Natural killer cell treated with Interleukin-12 subunit alpha and Interleukin-12 subunit beta and Interleukin-15 and Interleukin-18, amount 100 ng/mL, for 72 hours (primary cell): ENCODE measurements at places on chromosomes 12 and 14.

GRCh38 chr12:72863671-72864070 is 591.5 kb downstream of the TRHDE start:
- no peak for DNase-seq

DNA sequence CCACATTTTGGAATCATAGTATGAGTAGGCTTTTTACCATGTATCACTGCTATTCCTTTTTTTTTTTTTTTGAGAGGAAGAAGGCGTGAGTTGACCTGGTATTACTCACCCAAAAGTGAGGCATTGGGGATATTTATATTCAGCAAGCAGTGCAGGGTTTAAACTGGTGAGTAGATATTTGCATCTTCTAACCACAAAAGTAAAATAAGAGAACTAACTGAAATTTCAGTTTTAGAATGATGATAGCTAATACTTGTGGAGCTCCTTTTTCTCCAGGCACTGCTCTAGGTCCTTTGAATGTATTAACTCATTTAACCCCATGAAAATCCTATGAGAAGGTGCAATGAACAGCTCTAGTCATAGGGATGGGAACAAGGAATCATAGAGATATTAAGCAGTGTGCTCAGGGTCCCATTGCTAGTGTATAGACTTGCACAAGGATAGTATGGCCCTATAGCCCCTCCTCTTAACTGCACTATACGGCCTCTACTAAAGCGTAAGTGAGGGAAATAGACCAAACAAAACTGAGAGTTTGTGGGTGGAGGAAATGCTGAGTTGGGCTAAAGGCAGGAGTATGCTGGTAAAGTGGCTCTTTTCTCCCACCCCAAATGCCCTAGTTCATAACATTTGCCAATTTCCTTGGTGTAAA is 104.3 kb upstream of the MAX start:
- DNase-seq: no peak

DNA sequence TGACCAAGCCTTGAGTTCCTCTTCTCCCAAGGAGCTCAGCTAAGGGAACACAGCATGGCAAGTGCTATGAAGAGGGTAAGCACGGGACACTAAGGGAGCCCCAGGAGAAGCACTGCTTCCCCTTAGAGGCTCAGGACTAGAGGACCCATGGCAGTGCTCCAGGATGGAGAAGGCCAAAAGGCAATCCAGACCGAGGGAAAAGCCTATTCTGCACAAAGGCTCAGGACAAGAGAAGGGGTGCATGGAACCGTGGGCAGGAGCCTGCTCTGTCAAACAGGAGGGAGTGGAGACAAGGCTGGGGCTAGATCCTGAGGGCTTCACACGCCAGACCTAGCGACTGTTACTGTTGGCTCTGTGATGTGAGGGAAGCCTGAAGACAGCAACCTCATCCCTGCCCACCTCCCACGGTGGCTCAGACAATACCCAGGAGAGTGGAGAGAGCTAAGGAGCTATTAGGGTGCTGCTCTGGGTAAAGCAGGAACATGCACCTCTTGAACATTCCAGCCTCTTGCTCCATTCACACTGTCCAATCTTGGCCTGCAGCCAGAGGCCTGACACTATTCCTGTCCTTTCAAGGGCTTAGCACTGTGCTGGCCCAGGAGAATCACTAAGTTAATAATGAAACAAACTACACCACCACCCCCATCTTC is 24.2 kb downstream of the OTUB2 start:
- peak; percentile 35 for DNase-seq

DNA sequence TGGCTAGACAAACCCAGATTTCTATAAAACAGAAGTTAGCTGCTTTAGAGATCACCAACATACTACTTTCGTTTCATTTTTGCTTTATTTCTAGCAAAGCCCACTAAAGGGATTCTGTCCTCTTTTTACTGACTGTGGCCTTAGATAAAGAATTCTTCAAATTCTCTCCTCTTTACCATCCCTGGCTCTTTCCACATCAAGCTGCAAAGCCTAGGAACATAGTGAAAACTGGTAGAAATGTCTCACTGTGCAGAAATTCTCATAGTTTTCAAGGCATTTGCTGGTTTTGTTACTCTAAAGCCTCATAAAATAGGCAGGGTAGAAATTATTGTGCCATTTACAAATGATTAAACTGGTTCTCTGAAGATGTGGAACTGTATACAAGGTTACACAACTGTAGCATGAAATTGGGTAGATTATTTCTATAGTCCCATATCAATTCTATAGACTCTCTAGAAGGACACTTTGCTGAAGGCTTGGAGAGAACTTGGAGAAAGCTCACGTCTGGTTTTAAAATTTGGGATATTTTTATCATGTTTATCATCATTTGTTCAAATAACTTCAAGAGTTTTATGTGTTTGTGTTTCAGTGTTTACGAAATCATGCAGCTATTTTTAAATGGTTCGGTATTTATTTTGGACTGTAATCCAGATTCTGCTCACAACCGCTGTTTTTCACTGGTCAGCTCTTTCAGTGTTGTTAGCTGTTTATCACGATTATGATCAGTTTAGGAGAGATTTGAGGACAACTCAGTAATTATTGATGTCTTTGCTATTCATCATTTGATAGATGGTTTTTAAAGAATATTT is 36.7 kb upstream of the CSRP2 start:
- DNase-seq: no peak

DNA sequence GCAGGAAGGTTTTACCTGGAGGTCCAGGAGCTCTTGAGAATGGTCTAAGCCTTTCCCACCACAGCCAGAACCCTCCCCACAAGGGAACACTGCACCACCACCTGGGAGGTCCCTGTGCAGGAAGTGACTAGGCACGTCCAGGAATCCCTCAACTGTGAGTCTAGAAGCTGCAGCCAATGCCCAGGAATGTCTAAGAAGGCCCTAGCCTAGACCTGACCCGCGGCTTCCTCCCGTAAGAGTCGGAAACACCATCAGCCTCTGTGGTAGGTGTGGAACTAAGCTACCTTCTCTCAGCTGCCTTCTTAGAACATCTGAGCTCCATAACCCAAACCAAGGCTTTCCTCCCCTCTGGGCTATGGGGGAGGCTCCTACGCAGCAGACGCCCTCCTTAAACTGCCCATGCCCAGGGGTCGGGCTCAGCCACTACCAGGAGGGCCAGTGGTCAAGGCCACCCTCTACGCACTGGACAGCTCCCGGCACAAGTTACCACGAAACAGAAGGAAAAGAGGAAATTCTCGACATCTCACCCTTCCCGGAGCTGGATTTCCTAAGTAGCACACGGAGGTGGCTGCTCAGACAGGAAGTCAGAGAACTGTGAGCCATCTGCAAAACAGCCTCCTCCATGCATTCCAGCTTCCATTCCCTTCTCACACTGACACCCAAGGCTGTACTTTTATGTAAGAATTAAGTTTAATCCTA is 25.5 kb downstream of the ZFYVE21 start:
- no peak for DNase-seq

DNA sequence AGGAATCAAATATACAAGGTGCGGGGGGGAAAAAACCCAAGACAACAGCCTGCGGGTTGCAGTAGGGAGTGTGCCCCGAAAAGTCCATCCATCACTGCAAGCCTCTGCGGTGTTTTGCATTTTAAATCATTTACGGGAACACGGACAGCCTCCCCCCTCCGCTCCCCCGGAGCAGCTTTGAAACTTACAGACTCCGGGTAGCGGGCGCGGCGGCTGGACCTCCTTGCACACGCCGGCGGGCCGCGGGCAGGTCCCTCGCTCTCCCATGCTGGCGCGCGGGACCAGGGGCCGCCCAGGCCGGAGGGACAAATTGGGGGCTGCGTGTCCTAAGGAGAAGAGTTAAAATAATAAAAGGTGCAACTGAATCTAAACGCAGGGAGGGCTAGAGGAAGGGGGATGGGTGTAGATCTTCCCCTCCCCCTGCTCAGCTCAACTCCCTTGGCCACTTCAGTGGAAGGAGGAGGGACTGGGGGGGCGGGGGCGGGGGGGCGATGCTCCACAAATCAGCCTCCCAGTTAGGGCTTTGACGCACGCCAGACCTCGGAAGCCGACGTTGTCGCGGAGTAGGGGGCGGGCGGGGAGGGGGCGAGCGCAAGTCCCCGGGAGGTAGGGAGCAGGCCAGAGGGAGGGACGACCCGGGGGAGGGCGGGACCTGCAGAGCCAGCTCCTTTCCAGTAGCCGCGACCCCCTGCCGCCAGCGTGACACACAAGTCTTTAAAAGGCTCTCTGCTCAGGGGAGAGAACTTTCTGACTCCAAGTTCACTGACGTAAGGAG is at the start of gene KCNJ8:
KCNJ8 (minus strand) TSS at position 349 of the 775 bp plus-strand sequence. CDS start 1,090 bp downstream, outside the sequence.
- no peak for DNase-seq

GRCh38 chr12:76547526-76547925 is 12.0 kb downstream of the OSBPL8 start:
- no peak for DNase-seq

DNA sequence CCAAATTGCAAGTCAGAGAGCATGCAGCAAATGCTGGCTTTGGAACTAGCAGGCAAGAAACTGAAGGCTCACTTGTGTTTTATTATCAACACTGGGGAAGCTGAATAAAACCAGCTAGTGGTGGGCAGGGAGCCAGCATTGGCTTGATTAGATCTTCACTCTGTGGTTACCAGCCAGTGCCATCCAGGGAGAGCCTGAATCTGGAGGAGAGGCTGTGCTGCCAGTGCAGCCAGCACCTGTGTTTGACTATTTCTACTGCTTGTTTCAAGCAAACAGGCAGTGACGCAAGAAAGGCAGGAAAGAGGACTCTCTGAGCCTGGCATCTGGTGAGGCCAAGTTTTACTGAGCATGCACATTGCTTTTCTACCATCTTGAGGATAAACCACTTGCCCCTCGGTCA is 247.0 kb downstream of the PHLDA1 start:
- no peak for DNase-seq

DNA sequence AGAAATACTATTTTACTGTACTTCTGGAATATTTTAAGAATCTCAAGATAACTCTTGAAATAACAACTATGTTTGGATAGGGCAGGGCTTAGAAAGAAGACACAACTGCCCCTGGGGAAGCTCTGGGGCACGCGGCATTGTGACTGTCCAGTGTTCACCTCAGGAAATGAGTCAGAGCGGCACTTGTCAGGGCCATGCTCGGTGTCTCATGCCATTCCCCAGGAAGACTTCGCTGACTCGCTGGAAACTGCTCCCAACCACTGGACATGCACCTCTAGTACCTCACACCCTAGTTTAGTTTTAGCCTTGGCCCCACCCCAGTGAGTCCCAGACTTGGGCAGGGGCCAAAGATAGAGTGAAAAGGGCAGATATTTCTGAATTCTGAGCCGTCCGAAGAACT is 192.0 kb downstream of the TTC7B start:
- no peak for DNase-seq

DNA sequence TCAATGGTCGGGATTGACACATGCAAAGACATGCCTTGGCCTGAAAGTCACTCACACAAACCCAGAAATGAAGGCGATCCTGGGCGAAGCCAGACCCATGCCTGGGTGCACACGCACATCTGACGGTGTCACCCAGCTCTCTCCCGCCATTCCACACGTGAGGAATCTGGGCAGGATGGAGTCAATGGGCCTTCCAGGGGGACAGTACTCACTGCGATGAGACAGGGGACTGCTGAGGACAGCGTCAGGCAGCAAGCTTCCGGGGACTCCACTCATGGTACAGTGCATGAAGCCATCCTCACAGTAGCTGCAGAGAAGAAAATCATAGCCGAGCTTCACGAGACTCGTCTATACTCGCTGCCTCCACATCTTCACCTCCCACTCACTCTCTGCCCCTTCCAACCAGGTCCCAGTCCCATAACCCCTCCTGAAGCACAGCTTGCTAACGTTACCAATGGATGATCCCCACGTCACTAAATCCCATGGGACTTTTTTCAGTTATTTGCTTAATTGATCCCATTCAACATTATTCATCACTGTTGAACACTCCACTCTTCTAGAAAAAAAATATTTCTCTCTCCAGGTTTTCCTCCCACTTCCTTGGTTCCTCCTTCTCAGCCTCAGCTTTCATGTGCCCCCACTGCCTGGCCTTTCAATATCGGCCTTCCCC is 77.8 kb downstream of the VWF start:
- no peak for DNase-seq

GRCh38 chr12:104083769-104084475 is 19.6 kb downstream of the HCFC2 start:
- no peak for DNase-seq

DNA sequence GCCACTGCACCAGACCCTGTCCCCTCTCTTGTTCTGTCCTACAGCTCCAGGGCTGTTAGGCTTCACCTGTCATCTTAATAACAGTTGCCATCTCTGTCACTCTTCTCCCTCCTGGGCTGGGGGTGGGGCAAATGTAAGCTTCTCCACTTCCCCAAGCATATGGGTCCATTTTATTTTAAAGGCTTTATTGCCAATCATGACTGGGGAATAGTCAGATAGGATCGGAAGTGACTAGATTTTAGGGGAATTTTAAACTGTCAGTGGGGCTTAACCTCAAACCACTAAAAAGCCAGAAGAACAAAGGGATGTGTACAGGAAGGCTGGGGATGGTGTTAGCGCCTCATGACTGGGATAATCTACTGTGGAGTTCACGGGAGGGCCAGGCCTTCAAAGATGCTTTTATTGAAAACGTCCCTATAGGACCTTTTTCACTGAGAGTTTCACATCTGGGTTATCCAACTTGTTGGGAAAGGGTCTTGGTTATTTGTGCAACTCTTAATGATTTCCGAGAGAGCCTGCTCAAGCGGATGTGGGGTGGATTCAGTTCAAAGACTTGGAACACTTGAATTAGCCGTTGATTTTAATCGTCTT is 41.6 kb downstream of the CHST11 start:
- no peak for DNase-seq

DNA sequence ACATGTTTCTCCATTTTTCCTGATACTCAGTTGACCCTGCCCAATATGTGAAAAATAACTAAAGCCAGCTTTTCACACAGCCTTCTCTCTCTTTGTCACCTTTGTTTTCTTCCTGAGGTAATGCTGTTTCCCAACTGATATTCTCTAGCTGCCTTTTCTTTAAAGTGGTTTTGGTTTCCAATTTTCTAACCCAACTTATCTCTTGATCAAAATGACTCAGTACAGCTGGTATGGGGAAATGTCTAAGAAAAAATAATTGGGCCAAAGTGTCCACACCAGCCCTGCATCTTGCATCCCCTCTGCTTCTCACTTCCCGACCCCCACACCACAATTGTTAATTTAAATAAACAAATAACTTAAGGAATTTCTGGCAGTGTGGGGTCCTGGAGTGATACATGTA is 193.8 kb downstream of the SYT1 start:
- no peak for DNase-seq

- no peak for DNase-seq
These were observed 11.9 kb downstream of the SLC25A29 start for GRCh38 chr14:100294213-100294962.
